Smooth muscle cell of bladder (primary cell): ENCODE measurements at places on chromosomes 7 and 10. TPM values are rescaled to one million over a fixed set of nuclear protein-coding genes. Genes with fewer than 3 reads are reported as not detected.

Gene ELN
- total RNA-seq: 1.8 and 4.2 TPM in 2 replicates

Gene RNF32
- 1.1 and 1.4 TPM in 2 replicates for total RNA-seq

Gene NACAD
- 0.71 and 0.83 TPM in 2 replicates for total RNA-seq

Gene NRCAM
- 0.14 and 0.18 TPM in 2 replicates for total RNA-seq

Gene CCNJ
- 4.0 and 4.8 TPM in 2 replicates for total RNA-seq

Gene NUTM2E
- total RNA-seq: under 0.01 TPM in 1 of 2 replicates, not detected in the other

Gene SLC18A2
- not detected in 2 replicates for total RNA-seq

Gene TWIST1
- 26.6 and 42.2 TPM in 2 replicates for total RNA-seq

Gene CFAP58
- 0.92 and 1.3 TPM in 2 replicates for total RNA-seq

Gene CUTC
- total RNA-seq: 24.6 and 35.7 TPM in 2 replicates

Gene DENND11
- 6.0 and 9.4 TPM in 2 replicates for total RNA-seq
